ENCODE measurements at places on chromosomes 11 and 22.

- peak; percentile 32 for DNase-seq
Observed at GRCh38 chr11:76768909-76769560, 14.1 kb upstream of the TSKU start.

DNA sequence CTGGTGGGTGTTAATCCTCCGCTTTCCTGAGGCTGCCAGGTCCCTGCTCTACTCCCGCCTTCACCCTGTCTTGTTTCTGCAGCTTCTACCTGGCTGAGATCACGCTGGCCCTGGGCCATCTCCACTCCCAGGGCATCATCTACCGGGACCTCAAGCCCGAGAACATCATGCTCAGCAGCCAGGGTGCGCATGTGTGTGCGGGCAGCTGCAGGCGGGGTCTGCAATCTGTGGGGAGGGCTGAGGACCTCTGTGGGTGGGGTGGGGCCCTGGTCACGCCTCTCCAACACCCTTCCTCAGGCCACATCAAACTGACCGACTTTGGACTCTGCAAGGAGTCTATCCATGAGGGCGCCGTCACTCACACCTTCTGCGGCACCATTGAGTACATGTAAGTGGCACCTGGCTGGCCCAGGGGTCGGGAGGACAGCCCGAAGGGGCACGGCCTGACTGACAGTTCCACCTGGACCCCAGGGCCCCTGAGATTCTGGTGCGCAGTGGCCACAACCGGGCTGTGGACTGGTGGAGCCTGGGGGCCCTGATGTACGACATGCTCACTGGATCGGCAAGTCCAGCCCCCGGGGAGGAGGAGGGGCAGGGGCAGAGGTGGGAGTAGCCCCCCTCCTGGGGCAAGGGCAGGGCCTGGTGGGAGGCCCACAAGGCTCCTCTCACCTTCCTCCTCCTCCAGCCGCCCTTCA lies 4.5 kb downstream of the RPS6KB2 start:
- DNase-seq: no peak

GRCh38 chr11:120054753-120055045 lies 83.2 kb downstream of the TRIM29 start:
- DNase-seq: no peak

DNA sequence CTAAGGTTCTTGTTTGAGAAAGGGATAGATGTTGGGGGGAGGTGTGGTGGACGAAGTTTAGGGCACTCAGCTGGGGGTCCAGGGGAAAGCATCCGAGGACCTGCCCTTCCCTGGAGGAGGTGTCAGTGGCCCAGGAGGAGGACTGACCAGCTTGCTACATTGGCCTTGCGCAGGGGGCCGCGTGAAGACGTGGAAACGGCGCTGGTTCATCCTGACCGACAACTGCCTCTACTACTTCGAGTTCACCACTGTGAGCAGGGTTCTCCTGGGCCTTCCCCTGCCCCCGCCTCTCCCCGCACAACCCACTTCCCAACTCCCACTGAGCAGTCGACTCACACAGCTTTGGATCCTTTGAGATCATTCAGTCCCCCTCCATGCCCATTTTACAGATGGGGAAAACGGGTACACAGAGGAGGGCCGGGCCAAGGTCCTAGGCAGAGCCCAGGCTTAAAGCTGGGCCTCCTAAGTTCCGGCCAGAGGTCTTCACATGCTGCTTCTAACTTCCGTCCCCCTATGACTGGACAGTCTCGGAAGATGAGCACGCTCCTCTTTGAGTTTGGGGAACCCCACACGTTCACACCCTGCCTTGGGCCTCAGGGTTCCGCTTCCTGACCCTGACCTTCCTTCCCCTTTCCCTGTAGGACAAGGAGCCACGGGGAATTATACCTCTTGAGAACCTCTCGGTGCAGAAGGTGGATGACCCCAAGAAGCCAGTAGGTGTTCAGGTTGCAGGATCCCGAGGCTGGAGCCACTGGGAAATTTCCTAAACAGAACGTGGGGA lies 28.7 kb downstream of the CYTH4 start:
- no peak for DNase-seq

- no peak for DNase-seq
Observed at GRCh38 chr11:78825591-78826020, 250.9 kb upstream of the NARS2 start.

GRCh38 chr11:6404342-6405051 lies 14.2 kb downstream of the SMPD1 start:
- DNase-seq: no peak

- no peak for DNase-seq
Observed at GRCh38 chr11:60989093-60989650, 17.7 kb downstream of the CD6 start.

GRCh38 chr22:39452740-39453040 lies 4.1 kb upstream of the MGAT3 start:
- no peak for DNase-seq

GRCh38 chr22:33129621-33130020 lies 71.4 kb upstream of the SYN3 start:
- no peak for DNase-seq

DNA sequence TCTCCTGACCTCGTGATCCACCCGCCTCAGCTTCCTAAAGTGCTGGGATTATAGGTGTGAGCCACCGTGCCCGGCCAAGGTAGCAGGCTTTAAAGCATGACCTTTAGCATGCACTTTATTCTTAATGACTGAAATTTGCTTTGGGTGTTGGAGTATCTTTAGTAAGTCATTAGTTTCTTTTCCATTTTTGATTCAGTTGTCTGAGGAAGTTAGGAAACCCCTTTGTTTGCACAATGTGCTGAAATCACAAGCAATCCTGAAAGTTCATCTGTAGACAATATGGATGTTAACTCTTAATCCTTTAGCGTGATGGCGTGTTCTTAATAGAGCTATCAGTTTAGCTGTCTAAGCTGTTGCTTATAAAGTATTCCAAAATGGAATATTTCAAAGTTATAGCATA lies 16.8 kb downstream of the SDHD start:
- no peak for DNase-seq

DNA sequence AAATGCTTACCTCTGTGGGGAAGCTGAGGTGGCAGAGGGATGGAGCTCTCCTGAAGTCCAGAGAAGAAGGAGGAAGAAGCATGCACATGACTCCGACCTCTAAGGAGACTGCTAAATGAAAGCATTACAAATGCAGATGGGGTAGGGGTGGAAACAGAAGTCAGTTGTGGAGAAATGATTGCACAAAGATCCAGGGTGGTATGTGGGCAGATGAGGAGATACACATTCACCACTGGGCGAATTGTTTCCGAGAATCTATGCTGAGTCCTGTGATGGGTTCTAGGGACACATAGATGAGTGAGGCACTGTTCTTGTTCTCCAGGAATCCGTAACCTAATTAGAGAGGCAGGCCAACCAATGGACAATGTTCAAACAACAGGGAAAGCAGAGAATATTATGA lies 188.9 kb upstream of the ZBED5 start:
- no peak for DNase-seq

DNA sequence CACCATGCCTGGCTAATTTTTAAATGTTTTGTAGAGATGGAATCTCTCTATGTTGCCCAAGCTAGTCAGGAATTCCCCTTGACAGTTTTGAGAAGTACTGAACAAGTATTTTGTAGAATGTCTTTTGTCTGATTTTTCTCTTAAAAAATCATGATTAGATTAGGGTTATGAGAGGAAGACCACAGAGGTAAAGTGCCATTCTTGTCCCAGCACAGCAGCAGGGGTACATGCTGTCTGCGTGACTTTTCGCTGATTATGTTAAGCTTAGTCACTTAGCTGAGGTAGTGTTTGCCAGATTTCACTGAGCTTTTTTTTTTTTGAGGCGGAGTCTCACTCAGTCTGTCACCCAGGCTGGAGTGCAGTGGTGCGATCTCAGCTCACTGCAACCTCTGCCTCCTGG lies 13.6 kb upstream of the NUP160 start:
- DNase-seq: no peak

DNA sequence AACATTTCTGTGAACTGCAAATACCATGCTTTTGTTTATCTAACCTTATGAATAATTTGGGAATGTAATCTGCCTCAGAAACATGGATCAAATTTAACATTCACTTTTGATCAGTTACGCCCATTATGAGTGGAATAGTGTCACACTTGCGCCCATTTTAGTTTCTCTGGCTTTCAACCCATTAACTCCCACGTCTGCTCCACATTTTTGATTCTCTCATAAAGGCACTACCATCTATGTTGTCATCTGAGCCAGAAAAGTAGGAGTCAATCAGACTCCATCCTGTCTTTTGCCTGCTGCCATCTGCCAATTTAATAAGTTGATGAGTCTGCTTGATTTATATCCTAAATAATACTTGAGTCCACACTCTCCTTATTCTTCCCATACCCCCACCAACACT lies 1090.7 kb downstream of the DLG2 start:
- no peak for DNase-seq

DNA sequence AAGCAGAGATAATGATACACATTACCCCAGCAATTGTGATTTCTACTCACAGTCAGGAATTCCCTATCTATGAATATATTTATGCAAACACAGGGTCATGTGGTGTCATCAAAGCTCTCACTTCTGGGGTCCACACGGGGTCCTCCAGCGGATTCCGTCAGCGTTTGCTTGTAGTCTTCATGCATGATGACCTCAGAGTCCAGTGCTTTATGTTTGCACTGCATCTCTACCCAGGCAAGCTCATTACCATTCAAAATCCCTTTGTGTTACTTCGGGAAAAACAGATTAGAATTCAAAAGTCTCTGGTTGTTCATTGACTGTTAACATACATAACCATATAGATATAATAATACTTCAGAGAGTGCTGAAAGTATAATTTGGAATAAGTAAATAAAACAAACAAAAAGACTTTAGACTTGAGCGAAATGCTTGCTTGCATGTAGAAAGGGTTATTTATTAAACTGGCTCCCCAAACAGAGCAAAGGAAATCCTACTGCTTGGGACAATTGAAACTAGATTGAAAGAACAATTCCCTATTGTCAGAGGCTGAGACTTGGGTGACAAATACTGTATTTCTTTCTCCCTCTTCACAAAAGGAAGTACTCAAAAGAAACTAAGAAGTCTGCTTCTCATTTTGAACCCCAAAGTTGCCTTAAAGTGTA lies 423.1 kb downstream of the ETS1 start:
- DNase-seq: no peak

DNA sequence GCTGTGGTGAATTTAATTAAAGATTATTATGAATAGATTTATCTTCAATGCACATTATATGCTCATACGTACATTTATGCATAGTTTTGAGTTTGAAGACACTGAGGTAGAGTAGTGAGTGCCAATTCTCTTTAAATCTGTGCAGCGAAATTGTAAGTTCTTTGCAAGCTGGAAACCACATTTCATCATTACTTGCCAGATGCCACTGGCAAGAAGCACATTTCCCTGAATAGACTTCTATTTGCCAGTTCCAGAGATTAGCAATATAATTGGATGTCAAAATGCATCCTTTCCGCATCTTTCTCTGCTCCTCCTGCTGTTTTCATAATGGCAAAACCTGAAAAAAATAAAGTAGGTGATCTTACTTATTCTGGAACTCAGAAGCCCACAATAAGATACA lies 448.0 kb downstream of the LUZP2 start:
- DNase-seq: no peak
